Posterior vena cava (tissue), 2 donors: ENCODE measurements at places on chromosomes 5 and 9. TPM values are rescaled to one million over a fixed set of nuclear protein-coding genes. Genes with fewer than 3 reads are reported as not detected.

The CDC14B gene
- 31.2 TPM for total RNA-seq

The PLAC8L1 gene
- not detected for total RNA-seq

The STK32A gene
- 8.7 TPM for total RNA-seq

DNA sequence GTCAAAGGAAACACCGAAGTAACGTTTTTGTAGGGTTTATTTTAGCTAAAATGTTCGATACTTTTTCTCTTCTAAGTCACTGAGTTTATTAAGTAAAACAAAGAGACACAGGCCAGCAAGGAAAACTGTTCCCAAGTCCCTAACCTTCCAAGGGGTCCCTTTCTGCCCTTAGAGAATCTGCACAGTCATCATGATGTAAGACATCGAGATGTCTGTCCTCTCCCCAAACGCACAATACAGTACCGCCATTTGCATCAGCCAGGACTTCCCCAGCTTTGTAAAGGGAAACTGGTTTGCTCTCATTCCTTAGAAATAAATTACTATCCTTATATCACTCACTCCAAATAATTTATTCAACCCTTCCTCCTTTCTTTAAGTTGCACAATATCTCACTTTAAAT, 89.3 kb downstream of the MARCHF11 start:
- no peak for DNase-seq

The BNC2 gene
- 61.2 TPM for total RNA-seq

DNA sequence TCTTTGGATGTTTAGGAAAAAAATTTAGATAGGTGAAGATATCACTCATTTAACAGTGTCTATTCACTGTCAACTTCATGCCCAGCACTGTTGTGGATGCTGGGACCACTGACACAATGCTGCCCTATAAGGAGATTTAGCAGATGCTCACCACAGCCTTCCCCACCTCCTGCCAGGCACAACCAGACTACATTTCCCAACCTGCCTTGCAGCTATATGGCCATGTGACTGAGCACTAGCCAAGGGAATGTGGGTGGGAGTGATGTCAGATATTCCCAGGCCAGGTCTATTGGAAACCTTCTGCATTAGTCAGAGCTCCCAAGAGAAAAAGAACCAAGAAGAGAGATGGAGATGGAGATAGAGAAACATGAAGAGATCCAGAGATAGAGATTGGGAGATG, 302.6 kb upstream of the TAS2R1 start:
- no peak for DNase-seq

DNA sequence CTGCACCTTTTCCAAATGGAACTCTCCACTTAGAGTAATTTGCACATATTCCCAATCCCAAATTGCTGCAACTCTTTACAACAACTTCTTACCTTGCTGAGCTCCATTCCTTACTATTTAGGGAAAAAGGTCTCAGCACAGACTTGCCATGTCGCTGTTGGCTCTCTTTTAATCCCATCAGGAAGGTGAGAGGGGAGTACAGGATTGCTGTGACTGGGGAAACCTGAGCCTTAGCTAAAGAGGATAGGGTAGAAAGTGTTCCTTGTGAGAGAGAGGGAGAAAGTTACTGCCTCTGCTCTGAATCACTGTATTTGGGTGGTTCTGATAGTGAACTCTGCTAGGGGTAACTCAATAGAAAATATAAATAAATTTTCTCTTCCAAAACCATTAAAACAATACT, 43.7 kb upstream of the GABRA1 start:
- DNase-seq: no peak
